ENCODE measurements at places on chromosomes 11 and 22.

GRCh38 chr22:28574159-28574788 is 105.4 kb downstream of the TTC28 start:
- no peak for DNase-seq

DNA sequence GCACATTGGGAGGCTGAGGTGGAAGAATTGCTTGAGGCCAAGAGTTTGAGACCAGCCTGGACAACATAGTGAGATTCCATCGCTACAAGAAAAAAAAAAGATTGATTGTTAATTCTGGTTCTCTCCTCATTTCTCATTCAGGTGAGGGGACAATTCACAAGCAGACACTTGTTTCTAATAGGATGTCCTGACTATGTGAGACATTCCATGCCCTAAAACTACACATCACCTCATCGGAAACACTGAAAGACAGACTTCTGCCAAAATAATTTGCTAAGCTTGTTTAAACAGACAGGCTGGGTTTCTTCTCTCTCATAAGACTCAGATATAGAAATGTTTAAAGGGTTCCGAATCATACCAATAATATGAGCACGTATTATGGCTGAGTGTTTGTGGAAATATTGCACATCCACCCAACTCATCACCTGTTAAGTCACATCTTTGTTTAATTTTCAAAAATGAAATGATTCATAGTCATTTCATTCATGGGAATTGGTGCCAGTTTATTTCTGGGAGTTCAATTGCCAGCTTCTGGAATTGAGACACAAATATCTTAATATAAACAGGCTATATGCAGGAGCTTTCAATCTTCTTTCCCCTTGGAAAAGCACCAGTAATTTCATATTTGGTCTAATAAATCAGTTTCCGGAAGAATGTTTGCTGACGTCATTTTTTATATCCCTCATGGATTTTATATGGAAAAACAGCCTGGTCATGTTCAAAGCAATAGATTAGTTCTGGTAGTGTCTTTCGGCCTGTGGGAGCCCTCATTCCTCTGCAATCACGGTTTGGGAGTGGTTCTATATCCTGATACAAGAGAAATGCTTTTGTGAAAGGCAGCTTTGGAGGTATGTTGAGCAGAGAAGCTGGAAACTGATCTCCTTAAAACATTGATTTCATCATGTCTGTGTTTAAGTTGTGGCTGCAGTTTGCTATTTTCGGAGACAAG is 87.0 kb downstream of the BDNF start:
- no peak for DNase-seq

DNA sequence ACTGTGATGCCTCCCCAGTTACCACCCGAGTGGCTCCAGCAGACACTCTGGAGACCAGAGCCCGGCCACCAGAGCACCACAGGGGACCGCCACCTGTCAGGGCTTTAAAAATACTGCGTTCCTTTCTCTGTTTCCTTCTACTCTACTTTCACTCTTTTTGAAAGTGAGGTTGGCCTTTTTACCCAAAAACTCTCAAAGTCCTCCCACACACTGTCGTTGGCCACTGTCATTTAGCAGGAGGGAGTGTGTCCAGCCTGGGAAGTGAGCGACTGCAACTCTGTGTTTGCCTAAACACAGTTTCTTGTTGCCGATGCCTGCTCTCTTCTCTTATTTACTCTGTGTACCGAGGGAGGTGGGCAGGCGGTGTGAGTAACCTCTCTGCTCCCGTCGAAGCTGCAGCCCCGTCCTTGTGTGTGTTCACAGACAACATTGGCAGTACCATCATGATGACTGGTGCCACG is 90.8 kb upstream of the CLDN5 start:
- DNase-seq, result no peak

- no peak for DNase-seq
Measured at GRCh38 chr22:48872271-48873190, 955.1 kb downstream of the BRD1 start.
